Foreskin keratinocyte (primary cell): ENCODE measurements at places on chromosomes 11 and 22.

GRCh38 chr11:30587269-30587812 is 1.2 kb upstream of the MPPED2 start:
- no peak for DNase-seq

DNA sequence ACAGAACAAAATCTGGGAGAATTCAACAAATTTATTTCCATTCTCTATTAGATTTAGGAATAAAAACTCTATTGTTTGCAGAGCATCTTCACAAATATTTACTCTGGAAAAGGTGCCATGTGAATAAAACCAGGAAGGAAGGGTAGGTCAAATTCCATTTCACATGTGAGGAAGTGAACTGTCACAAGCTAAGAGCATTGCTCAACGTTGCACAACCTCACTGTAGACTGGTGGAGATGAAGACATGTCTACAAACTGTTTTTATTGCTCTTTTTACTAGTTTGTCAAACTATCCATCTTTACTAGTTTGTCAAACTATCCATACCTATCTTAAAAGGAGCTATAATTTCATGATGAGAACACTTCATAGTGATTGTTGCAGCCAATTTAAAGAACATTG is 236.4 kb downstream of the CNTN5 start:
- DNase-seq, result no peak

GRCh38 chr11:128884703-128885338 is 6.3 kb upstream of the KCNJ5 start:
- DNase-seq, result peak; percentile 56

GRCh38 chr11:93526346-93526633 is 16.9 kb downstream of the SMCO4 start:
- DNase-seq, result no peak

- DNase-seq, result peak; percentile 43
Observed at GRCh38 chr22:32018056-32018455, 25.0 kb upstream of the SLC5A1 start.

- no peak for DNase-seq
Observed at GRCh38 chr11:65290448-65291165, 24.1 kb upstream of the CDC42EP2 start.

- DNase-seq, result no peak
Observed at GRCh38 chr11:68678031-68678441, 6.3 kb upstream of the GAL start.
